Activated T-cell treated with anti-CD3 and anti-CD28 coated beads, Interleukin-2, amount 50 U/mL, for 24 hours (primary cell): ENCODE measurements at places on chromosomes 11 and 22.

GRCh38 chr11:60168306-60168705, 14.6 kb downstream of the MS4A6A start:
- DNase-seq, result no peak

DNA sequence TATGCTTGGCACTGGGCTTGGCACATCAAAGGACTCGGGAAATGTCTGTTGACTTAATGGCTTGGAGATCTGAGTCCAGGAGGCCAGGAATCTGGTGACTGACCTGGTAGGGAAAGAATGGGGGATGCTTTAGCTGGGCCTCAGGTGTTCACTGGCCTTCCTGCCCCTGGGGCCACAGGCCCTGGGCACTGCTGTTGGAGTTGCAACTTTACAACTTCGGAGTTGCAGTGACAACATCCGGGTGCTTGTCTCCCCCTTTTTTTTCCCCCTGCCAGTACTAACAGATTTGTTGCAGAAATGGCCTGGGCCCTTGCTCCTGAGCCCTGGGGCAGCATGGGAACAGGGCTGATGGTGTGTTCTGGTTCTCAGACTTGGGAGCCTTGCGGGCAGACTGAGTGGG, 23.8 kb downstream of the OSBP2 start:
- DNase-seq, result no peak

- no peak for DNase-seq
Observed at GRCh38 chr11:112522536-112522935, 261.9 kb upstream of the PLET1 start.

- no peak for DNase-seq
Observed at GRCh38 chr11:3825473-3826154, 15.1 kb downstream of the RHOG start.

- no peak for DNase-seq
Observed at GRCh38 chr22:37199760-37200108, 11.7 kb upstream of the C1QTNF6 start.

GRCh38 chr11:119529063-119529845, 106.3 kb upstream of the THY1 start:
- DNase-seq, result no peak

DNA sequence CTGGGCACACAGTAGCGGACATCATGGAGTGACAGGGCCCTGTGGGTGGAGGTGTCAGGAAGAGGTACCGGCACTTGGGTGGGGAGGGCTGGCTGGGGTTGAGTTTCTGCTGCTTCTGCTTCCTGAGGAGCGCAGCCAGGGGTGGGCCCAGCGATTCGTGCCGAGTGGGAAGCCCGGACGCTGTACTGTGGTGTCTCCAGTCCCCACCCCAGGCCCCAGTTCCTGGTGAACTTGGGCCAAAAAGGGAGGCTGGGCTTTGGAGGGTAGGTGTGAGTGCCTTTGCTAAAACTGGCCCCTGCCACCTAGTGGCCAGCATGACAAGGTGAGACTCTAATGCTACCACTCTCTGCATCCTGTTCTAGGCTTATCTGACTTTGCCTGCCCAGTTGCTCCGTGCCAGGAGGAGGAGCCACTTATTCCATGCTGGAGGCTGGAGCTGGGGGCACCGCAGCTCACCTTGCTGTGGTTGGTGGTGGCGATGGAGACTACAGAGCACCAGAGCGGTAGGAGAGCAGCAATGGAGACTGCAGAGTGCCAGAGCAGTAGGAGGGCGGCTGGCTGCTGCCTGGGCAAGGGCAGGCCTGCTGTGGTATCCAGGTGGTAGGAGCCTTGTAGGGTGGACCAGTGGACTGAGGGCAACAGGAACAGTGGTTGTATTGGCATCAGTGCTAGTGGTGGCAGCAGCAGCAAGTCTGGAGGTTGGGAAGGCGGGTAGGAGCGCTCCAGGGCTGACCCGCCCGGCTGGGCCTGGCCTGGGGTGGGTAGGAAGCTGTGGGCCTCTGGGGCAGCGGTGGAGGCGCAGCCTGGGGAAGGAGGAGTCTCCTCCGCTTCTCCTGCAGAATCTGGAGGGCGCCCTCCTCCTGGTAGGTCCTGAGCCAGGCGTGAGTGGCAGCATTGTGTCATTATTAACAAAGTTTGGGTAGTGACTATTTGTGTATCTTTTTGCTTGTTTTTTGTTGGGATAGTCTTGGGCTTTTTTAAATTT, 2.2 kb upstream of the RFPL2 start:
- DNase-seq, result peak; percentile 51

GRCh38 chr11:4092026-4092425, 2.6 kb upstream of the RRM1 start:
- DNase-seq, result no peak

- DNase-seq, result no peak
Observed at GRCh38 chr11:98411777-98412176, 609.0 kb upstream of the CNTN5 start.
